ENCODE measurements at places on chromosomes 16 and 17.

GRCh38 chr16:89443727-89444084 lies 46.7 kb downstream of the ANKRD11 start:
- DNase-seq: no peak

DNA sequence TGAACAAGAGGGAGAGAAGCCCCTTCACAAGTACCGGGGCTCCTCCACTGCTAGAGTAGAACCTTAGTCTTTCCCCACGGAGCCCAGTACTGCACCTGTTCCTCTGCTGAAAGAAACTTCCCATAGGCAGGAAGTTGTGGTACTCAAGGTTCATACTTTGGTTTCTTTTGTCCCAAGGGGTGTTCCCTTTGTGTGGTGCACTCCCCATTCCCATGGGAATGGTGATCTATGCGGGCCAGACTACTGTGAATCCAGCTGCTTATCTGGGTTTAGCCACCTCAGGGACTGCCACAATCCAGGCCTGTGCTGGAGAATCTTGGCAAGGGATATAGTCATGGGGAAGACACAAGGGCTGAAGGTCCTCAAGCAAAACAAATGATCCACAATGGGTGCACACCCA lies 110.6 kb downstream of the PHKB start:
- DNase-seq: no peak

- DNase-seq: no peak
Measured at GRCh38 chr16:52346709-52347108, 200.2 kb downstream of the TOX3 start.

GRCh38 chr16:13631916-13632315 lies 288.0 kb upstream of the ERCC4 start:
- DNase-seq: no peak

GRCh38 chr17:32755045-32755805 lies 121.7 kb downstream of the MYO1D start:
- no peak for DNase-seq

DNA sequence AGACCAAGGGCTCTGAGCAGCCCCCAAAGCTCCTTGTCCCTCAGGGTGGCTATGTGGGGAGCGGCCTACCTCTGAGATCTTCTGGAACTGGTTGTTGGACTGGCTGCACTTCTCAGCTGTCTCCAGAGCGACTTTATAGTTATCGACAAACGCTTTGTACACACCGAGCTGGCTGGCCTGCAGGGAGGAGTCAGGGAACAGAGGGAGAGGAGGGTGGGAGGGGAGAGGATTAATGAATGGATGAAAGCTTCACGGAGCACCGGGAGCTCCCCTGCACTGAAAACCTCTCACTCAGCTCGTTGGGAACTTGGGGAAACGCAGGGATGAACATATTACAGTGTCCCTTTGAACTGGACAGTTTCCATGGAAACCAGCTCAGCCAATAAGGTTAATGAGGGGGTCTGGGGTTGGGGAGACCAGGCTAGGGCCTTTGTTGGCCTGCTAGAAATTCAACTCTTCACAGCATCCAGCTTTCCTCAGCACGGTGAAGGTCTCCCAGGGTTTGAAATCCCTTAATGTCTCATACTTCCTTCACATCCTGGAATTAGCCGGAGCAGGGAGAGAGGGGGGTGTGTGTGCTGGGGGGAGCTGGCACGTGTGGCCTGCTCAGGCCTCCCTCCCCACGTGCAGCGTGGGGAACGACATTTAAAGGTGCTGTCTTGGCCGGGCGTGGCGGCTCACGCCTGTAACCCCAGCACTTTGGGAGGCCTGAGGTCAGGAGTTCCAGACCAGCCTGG lies 86.7 kb downstream of the TIMM22 start:
- no peak for DNase-seq

- DNase-seq: no peak
Measured at GRCh38 chr16:14364386-14365199, 265.5 kb downstream of the PARN start.

- no peak for DNase-seq
Measured at GRCh38 chr17:75488693-75489510, 26.4 kb downstream of the CASKIN2 start.

DNA sequence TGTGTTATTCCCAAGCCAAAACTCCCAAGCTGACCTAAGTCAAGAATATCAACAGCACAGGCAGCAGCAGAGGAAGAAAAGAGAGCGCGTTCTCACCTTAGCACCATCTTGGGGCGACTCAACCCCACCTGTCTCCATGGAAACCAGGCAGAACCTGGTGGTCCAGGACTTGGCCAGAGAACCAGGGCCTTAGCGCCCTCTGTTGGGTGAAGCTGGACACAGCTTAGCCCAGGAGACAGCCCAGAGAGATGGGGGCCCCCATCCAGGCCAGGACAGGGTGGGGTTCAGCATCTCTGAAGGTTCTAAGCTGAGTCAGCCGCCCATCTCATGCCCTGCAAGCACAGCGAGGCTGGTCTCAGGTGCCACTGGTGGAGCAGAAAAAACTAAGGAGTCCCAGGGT lies 60.1 kb upstream of the TMEM132E start:
- no peak for DNase-seq

- no peak for DNase-seq
Measured at GRCh38 chr17:13650096-13650675, 48.5 kb upstream of the HS3ST3A1 start.

GRCh38 chr16:2520784-2521531 lies 787 bp downstream of the AMDHD2 start:
- DNase-seq: peak; percentile 79

DNA sequence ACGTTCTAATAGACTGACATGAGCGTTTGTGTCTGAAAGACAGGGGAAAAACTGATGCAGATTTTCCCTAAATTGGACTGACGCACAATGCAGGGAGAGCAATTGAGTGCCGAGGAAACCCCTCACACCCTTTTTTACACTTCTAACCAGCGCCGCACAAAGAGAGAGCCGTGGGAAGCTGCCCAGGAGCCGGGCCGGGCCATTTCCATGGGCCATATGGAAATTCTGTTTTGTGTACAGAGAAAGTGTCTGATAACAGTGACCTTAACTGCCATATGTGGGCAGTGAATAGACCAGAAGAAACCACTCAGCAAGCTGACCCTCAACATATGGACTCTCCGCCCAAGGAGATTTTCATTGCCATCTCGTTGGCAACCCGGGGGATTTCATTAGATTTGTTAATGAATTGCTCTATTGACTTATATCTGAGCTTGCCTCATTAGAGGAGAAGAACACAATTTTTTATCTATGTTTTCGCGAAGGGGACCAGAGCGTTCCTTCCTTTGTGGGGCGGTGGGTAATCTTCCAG lies 225.9 kb upstream of the IRX3 start:
- DNase-seq: no peak

- no peak for DNase-seq
Measured at GRCh38 chr17:14297161-14297851, 3.6 kb upstream of the HS3ST3B1 start.

DNA sequence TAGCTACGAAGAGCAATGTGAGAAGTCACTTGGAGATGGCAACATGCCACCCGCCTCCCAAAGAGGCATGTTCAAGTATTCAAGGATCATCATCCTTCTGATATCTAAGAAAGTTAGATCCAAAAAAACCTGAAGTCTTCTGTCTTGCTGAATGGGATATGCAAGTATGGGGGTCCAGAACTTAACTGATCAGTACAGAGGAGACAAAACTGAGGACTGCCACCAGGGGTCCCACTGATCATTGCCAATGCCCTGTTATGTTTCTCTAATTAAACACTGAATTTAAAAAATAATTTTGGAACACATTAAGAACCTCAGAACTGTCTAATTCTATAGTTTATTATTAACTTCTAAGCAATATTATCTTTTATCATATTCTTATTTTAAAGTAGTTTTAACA lies 99.7 kb downstream of the CDH8 start:
- DNase-seq: no peak

DNA sequence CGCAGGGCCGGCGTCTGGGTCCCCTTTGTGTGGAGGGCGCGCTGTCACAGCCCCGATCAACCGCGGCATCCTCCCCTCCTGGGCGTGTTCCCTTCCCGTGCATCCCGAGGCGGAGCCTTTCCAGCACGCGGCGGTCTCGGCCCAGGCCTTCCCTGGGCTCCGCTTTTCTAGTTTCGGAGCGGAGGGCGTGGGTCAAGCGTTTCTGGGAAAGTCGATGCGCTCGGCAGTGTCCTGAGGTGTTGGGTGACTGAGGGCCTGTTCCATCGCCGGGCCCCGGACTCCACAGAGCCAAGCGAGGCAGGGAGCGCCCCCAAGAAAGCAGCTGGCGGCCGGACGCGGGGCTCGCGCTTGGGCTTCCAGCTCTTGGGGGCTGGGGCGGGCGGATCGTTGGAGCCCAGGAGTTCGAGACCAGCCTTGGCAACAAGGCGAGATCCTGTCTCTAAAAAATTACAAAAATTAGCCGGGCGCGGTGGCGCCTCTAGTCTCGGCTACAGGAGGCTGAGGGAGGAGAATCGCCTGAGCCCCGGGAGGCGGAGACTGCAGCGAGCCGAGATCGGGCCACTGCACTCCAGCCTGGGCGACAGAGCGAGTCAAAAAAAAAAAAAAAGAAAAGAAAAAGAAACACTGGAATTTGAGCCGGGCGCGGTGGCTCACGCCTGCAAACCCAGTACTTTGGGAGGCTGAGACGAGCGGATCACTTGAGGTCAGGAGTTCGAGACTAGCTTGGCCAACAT lies 806 bp downstream of the IFT140 start:
- no peak for DNase-seq

GRCh38 chr16:48824271-48824670 lies 214.3 kb upstream of the N4BP1 start:
- no peak for DNase-seq

DNA sequence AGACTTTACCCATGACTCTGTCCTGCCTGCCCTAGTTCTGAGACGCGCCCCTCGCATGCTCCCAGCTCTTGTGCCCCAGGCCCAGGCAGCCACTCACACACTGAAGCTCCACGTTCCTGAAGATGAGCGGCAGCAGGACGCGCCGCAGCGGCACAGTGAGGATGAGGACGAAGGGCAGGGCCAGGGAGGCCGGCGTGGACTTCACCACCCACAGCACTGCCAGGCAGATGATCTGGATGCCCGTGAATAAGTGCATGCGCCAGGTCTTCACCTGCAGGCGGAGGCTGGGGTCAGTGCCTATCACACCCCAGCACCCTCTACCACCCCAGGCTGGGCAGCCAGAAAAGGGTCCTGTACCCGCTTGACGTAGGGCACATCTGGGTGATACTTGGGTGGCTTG lies 16.9 kb downstream of the SLC4A1 start:
- DNase-seq: no peak

DNA sequence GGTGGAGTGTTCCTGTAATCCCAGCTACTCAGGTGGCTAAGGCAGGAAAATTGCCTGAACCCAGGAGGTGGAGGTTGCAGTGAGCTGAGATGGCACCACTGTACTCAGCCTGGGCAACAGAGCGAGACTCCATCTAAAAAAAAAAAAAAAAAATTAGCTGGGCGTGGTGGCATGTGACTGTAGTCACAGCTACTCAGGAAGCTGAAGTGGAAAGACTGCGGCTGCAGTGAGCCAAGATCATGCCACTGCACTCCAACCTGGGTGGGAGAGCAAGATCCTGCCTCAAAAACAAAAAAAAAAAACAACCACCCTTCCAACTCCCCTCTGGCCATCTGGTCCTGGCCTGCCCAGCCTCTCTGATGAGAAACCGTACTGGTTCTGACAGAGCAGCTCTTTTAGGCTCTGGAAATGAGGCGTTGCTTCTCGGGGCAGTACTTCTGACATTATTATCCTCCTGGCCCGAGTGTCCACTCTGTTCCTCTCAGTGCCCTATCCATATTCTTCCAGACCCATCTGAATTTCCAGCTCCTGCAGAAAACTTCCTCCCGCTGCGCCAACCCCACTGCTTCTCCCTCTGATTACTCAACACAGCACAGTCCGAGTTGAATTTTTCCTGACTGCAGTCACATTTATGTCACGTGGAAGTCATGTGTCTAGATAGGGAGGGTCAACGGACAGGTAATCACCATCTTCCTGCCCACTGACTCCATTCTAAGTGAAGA lies 13.3 kb downstream of the GGA2 start:
- DNase-seq: no peak

DNA sequence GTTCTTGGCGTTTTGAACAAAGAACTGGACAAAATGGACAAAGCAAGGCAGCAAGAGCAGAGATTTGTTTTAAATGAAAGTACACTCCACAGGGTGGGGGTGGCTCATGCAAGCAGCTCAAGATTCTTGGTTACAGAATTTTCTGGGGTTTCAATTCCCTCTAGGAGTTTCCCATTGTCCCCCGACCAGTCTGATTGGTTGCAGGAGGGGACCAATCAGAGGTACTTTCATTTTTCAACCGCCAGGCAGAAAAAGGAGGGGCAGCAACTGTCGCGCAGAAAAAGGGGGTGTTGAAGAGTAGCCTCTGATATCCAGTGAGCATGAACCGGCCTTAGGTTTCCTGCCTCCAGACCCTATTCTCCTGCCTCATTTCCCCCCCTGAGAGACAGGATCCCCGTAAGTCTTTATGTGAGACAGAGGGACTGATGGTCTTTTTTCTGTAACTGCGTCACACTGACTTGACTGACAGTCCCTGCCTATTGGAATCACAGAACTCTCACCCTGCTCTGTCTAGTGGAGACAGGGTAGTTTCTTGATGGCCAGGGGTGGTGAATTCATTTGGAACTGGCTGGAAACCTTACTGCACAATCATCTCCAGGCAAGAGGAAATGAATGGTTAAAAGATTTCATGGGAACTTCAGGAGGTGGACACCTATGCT lies 59.4 kb upstream of the ALOX12 start:
- DNase-seq: peak; percentile 50

DNA sequence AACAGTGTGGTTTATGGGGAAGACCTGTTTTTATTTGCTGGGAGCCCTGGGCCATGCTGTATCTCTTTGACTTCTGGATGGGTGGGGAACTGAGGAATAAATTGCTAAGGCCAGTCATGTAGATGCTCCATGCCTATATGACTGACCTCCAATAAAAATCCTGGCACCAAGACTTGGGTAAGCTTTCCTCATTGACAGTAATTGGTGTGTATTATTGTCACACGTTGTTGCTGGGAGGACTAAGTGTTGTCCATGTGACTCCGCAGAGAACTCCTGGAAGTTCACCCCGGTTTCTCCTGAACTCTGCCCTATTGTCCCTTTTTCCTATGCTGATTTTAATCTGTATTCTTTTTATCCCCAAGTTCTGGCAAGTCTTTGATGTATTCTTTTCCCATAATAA lies 33.4 kb upstream of the USP22 start:
- no peak for DNase-seq

- DNase-seq: no peak
Measured at GRCh38 chr16:71911121-71911520, 15.8 kb downstream of the IST1 start.

DNA sequence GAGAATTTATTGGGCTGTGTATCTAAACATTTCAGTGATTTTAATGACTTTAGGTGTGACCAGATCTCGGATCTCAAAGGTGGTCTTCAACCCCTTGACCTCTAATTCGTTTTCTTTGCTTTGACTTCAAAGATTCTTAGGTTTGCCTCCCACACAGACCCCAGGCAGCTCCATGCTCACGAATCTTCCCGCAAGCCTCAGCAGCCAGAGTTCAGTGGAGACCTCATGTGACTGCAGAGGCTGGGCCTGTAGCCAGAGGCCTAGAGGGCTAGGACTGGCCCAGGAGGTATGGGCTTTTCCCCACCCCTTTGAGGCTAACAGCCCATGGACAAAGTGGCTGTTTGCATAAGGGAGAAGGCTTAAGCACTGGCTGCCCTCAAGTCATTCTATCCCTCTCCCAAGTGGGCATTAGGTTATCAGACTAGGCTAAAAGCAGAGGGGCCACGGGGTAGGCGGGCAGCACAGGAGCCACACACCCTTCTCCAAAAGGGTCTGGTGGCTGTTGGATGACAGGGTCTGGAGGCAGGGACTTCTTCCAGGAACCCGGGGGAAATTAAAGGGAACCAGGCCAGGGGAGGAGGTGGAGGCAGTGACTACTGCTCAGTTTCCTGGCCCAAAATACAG lies 3.0 kb downstream of the HIRIP3 start:
- no peak for DNase-seq
